ENCODE measurements at places on chromosomes 5 and 9. TPM values are rescaled to one million over a fixed set of nuclear protein-coding genes. Genes with fewer than 3 reads are reported as not detected.

GRCh38 chr5:74534397-74535129 is 106.0 kb downstream of the ENC1 start:
- DNase-seq: no peak

DNA sequence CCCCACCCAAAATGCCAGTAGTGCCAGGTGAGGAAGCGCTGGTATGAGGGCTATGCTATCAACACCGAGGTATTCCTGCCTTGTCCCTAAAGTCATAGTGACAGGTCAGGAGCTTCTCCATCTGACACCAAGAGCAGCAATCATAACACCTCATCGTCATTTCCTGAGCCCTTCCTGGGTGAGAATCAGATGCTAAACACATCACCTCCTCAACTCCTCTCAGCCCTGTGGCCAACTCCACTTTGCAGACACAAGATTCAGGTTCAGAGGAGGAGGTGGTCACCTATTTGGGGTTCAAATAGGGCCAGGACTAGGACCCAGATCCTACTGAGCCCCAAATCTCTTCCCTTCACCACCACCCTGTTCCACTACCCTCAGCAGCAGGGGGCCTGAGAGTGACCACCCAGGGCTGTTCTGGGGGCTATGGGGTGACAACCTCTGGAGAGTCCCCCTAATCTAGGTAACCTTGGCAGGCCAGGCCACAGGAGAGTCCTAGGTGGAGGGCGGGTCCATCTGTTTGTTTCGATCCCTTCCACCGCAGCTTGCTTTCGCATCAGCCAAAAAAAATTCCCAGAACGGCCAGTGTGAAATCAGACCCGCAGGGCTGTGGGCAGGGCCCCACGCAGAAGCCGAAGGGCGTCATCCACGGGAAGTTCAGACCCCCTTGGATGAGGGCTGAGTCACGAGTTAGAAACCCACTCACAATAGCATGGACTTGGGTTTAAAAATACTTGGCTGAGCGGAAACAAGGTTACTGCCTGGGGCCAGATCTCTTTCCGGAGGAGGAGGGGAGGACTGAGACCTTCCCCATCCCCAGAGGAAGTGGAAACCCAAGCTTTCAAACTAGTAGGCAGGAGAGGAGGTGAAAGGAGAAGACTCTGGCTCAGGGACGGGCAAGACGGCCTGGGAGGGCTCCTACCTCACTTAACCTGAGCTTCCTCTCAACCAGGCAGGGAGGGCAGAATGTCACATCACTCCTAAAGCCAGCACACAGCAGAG is 8.7 kb downstream of the STK10 start:
- DNase-seq: no peak

C7 gene
- 326 TPM for total RNA-seq

NPR3 gene
- total RNA-seq: 43.3 TPM

DNA sequence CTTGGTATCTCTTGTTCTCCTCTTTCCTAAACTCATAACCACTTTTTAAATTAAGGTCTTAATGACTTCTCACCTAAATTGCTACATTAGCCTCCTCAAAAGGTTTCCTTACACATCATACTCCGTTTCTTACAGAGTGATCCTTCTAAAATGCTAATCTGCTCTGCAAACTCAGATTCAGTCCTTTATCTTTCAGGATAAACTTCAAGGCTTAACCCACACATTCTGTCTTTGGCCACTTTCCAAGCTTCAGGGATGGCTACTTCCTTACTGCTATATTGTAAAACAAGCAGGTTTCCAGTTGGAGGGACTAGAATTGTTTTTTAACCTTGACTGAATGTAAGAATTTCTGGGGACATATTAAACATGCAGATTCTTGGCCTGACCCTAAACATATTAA is 105.5 kb upstream of the CHD1 start:
- DNase-seq: no peak

- no peak for DNase-seq
Observed at GRCh38 chr5:73314395-73315257, 134.0 kb downstream of the FOXD1 start.

PPP3R2 gene
- total RNA-seq: not detected

PIK3R1 gene
- 174 TPM for total RNA-seq

DNA sequence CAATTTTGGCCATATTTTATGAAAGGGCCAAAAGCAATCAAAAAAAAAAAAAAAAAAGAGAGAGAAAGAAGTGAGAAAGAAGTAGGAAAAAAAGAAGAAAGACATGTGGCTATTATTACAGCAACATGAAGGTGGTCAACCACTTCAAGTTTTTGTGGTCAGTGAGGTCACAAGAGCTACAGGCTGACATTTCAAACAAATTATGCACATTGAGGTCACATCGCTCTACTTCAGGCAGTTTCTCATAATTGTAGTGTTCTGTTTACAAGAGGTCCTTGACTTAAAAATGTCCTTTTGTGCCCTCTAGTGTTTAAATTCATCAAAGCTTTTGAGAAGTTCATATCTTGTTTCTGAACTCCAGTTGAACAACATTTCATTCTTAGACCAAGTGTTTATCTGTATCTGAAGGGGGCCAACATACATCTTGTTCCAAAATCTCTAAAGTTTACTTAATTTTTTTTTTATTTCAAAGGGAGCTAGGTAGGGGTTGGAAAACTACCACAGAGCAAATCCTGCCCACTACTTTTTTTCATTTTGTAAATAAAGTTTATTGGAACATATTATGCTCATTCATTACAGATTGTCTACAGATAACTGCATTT is 513.1 kb downstream of the PDE4D start:
- DNase-seq: no peak

- DNase-seq: no peak
Observed at GRCh38 chr9:6782981-6783380, 25.2 kb downstream of the KDM4C start.

DNA sequence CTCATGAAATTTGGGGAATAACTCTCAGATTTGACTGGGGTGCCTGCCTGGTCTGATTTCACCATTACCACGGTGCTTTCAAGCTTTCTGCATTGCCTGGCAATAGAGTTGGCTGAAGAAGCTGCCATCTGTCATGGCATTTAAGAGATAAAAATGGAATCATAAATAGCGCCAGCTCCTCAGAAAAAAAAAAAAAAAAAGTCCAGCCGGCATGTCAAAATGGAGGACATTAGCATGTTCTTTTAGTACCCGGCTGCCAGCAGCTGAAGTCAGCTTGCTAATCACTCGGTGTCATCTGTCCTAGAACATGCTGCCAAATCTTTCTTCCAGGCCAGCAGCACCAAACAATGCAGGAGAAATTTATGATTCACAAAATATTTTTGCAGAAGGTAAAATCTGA is 57.7 kb upstream of the CER1 start:
- DNase-seq: no peak

GRCh38 chr5:127223256-127223974 is 67.2 kb upstream of the MEGF10 start:
- DNase-seq: no peak

GRCh38 chr9:130245474-130245873 is 20.1 kb upstream of the HMCN2 start:
- DNase-seq: peak; percentile 77

PCDHGA3 gene
- 2.2 TPM for total RNA-seq

PAX5 gene
- 0.06 TPM for total RNA-seq

GRCh38 chr9:126150411-126151030 is 176.1 kb upstream of the MVB12B start:
- DNase-seq: no peak

ASS1 gene
- total RNA-seq: 304 TPM

DNA sequence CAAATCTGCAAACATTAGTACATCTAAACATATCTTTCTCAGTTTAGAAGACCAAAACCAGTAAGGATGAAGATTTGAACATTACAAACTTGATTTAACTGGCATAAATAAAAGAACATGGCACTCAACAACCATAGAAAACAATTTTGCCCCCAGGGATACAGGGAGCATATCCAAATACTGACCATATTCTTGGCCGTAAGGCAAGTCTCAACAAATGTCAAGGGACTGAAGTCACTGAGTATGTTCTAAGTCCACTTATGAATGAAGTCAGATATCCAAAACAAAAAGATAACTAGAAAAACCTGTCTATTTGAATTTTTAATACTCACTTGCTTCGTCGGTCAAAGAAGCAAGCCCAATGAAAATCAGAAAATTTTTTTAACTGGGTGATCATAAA is 14.1 kb downstream of the FEM1C start:
- DNase-seq: no peak

RLN2 gene
- not detected for total RNA-seq

DNA sequence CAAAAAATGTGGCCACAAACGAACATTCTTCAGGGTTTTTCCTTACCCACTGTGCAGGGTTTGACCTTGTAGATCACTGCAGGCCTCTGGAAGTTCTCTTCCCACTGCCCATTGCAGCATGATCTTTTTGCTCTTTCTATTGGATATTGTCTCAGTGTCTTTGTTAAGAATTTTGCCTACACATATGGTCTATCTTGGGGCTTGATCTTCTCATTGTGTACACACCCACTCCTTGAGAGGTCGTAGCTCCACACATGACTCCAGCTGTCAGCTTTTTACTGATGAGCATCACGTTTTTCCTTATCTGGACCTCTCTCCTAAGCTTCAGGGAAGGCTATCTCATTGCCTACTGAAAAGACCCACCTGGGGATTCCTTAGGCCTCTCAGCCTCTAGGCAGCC is 3.0 kb upstream of the GLRX start:
- DNase-seq: no peak

PCDHA7 gene
- total RNA-seq: 0.22 TPM

DNA sequence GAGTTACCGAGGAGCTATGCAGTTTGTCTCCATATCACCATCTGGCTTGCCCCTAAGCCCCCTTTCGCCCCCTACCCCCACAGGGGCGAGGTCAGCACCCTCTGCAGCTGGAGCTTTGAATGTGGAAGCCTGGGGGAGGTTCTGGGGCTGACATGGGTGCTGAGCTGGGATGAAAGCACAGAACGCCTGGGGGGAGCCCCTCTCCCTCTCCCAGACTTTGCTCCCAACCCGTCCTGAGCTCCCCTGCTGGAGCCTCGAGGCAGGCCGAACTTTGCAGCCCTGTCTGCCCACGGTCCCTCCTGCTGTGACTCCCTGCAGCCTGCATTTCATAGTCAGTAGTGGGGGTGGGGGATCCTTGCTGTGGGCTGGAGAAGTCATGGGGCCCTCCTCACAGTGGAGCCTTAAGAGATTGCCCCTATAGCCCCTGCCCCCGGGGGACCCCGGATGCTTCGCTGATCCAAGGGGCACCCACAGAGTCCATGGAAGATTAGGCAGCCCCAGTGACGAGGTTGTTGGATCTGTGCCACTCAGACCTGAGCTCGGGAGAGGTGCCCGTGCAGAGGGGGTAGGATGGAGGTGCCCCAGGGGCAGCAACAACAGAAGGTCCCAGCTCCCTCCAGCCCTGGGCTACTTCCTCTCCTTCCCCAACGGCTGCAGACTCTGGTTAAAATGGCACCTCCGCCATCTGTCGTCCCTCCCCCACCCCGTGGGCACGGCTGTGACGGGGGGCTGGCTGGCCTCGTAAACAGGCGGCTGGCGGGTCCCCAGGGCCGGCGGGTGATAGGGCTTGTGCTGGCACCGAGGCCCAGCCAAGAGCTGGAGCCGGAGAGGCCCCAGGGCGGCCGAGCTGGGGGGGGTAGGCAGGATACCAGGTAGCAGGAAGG is 162.0 kb downstream of the C9orf50 start:
- DNase-seq: no peak

DNA sequence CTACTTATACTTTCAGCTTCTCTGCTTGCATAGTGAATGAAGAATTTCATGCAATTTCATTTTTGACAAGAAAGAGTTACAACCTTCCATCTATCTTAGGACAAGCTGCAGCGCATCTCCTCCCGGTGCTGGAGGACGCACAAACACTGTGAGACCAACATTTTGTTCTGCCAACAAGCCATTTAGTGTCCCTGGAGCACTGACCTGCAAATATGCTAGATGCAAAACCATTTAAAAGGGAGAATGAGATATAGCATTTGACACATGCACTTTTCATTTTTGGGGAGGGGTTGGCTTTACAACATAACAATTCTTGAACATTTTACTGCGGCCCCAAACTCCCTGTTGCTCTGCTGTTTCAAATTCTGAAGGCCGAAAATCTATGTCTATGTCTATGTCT is 127.2 kb upstream of the SLC30A5 start:
- DNase-seq: no peak

CARTPT gene
- total RNA-seq: not detected

UGCG gene
- 70.0 TPM for total RNA-seq

DNA sequence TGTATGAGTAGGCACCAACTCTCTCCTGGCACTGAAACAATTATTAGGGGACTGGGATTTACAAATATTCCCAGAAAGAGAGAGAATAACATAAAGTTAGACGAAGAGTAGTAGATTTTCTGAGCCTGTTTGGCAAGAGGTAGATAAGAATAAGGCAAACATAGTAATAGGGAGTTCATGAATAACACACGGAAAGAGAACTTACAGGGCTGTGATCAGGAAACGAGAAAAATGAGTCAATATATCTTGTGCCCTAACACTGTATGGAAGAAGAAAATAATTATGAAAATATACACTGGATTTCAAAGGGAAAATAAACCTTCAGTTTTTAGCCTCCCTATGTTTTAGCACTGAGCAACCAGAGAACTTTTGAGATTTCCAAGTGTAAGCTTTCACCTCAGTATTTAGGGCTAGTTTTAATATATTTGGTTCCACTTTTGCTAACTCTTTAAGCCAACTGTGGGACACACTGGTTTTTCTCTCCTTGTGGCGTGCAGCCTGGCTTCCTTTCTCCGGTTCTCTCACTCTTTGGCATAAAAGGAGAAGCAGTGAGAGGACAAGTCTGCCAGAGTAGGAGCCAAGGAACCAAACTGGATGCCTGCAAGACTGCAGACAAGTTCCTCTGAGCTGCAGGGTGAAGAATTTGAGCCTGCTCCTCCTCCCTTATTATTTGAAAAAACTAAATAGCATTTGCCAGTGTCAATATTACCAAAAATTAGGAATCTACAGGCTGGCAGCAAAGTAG is 6.6 kb upstream of the KCNN2 start:
- no peak for DNase-seq

HTR1A gene
- total RNA-seq: not detected

- DNase-seq: no peak
Observed at GRCh38 chr9:128406848-128407391, 13.7 kb upstream of the CERCAM start.

DNA sequence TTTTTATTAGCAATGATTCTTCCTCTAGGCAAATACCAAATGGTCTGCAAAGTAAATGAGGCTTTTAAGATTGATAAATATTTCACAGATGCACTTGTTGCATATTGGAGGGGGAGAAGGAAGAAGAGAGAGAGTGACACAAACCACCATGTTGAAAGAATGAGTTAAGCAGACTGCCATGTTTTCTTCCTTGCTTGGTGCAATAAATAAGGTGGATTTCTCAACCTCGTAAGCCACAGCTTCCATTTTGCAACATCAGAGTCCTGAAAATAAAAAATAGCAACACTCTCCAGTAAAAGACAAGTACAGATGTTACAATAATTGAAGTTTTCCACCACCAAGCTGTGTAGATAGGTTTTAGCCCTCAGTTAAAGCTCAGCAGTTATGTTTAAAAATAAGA is 202.9 kb downstream of the SGCD start:
- no peak for DNase-seq

- DNase-seq: no peak
Observed at GRCh38 chr5:93503598-93504067, 77.4 kb downstream of the NR2F1-AS1 start.

GRCh38 chr9:12956805-12957204 is 182.0 kb downstream of the LURAP1L start:
- no peak for DNase-seq
